ENCODE measurements at places on chromosomes 1 and 21.

DNA sequence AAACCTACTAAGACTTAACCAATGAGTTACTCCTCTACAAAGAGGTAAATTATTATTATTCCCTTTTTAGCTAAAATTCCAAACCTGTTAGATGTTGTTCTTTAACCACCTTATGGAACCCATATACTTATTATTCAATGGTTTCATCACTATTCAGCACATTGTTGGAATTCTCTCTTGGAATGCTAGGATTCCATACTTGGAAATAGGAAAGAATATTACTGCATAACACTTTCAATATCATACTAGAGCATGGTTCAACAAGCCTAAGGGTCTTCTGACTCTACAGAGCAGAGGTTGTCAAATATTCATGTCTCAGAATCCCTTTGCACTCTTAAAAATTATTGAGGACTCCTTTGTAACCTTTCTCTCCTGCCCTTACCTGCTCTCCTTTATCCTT lies 69.4 kb downstream of the DEGS1 start:
- no peak for DNase-seq

DNA sequence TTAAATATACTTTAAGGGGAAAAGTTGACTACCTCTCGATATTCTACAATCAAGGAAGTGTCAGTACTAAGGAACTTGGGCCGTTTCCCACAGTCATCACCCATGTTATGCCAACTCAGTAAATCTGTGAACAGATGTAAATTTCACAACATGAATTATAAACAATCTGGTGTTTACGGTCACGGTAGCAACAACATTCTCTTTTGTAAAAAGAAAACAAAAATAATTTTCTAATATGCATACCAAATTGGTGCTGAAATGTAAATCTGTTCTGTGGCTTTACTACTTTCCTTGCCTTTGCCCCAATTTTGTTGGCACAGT lies 1.2 kb downstream of the SH3GLB1 start:
- no peak for DNase-seq

- no peak for DNase-seq
Measured at GRCh38 chr1:36401602-36402503, 4.1 kb upstream of the LSM10 start.

- no peak for DNase-seq
Measured at GRCh38 chr1:167210966-167211674, 9.6 kb upstream of the POU2F1 start.

DNA sequence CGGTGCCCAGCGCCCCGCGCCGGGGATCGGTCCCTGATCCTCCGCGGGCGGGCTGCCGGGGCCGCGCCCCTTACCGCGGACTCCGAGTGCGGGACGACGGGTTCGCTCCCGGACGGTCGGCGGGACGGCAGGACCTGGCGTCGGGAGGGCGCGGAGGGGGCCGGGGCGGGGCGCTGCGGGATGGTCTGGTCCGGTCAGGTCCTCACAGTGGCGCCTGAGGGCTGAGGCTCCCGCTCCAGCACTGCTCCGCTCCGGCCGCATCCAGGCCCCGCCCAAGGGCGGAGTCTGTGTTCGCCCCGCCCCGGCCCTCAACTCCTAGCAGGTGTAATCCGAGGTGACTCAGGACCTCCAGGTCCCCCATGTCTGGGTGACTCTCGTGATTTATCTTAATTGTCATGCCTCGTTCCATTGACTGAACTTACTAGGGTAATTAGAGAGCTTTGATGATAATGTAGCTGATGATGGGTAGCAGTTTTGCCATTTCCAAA lies at the start of gene RAB3B:
RAB3B (minus strand) TSS at position 223 of the 488 bp plus-strand sequence. CDS start 13,583 bp downstream, outside the sequence.
- peak; percentile 60 for DNase-seq

GRCh38 chr1:109792056-109792831 lies 28.5 kb upstream of the EPS8L3 start:
- DNase-seq, result no peak

DNA sequence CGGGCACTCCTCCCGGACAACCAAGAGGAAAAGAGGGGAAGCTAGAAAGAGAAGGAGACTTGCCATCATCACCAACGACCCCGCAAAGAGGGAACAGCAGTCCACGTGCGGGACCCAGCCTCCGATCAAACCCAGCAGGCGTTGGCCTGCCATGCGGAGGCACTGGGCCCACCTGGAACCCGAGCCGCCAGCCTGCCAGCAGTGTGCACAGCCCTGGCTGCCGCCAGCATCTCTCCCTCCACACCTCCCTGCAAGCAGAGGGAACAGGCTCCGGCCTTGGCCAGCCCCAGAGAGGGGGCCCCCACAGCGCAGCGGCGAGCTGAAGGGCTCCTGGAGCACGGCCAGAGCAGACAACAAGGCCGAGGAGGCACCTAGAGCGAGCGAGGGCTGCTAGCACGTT lies 1244.7 kb upstream of the B3GALT2 start:
- DNase-seq, result no peak

DNA sequence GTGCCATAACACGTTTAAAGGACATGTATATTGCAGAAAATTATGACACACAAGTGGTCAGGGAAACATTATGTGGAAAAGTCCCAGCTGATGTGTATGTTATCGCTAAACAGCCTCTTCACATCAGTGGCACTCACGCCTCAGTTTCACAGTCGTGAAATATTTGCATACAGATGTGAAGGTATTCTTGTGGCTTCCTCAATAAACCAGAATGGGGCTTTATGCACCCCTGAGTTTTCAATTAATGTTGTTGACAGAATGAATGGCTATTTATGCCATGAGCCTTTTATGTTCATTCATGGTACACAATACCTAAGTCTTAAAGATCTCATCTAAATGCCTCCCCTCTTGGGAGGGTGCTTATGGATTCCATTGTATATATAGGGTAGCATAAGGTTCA lies 202.1 kb upstream of the ADGRL2 start:
- no peak for DNase-seq

DNA sequence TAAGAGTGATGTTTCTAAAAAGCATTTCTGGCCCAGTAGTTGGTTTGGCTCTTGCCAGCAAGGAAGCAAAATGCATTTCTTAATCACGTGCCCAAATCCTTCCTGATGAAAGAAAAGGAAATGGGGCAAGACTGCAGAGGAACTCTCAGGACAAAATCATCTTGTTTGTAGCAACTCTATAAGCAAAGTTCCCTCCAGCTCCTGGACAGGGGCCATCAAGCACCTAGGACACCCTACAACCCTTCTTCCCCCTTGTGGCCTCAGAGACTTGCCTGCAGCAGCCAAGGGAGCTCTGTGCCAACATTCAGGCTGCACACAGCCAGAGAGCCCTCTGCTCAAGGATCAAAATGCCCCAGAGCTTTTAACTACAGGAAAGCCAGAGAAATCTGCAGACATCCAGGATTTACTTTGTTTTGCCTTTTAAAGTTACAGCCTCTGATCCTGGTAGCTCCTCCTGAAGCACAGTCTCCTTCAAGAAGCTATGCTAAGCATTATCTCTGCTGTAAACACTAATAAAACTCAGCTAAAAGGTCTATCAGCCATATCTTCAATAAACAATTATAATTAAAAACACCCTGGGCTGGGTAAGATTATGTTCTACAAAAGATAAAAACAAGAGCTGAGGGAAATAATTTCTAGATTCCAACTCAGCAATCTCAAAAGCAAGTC lies 105.0 kb downstream of the KIAA0319L start:
- no peak for DNase-seq

GRCh38 chr1:153527023-153527682 lies 8.6 kb downstream of the S100A6 start:
- DNase-seq, result no peak

DNA sequence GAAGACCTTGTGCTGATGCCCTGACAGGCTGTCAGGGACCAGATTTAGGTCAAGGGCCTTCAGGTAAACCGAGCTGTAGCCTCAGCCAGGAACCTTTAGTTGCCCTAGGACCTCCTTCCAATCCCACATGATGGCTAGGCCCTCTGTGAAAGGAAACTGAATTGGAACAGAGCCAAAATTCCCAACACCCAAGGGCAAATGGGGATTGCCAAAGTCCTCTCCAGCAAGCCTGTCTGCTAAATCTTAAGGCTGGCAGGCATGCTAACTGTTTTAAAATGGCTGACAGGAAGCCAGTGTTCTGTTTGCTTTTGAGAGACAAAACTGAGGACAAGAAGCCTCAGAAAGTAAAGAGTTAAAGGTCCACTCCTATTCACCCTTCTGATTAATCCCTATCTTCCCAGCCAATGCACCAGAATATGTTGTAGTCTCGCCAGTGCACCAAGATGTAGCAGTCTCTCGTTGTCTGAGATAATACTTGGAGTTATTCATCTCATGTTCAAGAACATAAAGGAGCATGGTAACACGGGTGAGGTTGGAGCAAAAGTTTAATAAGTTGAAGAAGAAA lies 35.1 kb downstream of the MSTO1 start:
- DNase-seq, result no peak

DNA sequence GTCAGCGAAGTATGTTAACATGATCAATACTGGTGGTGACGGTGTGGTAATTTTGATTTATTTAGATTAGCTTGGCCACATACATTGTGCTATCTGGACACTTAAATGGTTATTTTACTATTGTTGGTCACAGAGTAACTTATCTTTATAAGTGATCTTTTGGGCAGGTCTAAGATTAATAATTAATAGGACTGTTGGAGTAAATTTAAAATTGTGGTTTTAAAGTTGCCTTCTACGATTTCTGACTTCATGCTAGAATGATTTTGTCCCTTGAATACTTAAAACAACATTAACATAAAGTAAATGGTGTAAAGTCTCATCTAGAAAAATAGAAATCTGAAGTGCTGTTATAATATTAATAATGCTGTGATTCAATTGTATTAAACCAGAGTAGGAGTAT lies 14.7 kb downstream of the SRRM1 start:
- no peak for DNase-seq

DNA sequence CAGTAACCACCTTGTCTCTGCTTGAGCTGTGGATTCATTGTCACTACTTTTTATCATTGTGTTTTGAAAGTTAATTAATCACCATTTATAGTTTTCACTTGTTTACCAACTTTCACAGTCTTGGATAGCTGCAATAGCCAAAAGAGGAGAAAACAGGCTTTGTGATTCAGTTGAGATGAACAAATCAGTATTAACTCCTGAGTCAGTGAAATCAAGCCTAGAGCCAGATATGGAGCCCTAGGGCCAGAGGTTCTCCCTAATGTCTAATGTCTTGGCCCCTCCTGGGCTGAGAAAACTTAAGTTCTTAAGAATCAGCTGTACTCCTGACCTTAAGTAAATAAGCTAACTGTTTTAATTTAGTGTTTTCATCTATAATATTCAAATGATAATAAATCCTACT lies 228.8 kb downstream of the DNM3 start:
- no peak for DNase-seq

GRCh38 chr1:11957897-11958296 lies 22.3 kb upstream of the MFN2 start:
- DNase-seq, result no peak

- no peak for DNase-seq
Measured at GRCh38 chr1:164824542-164824941, 265.6 kb downstream of the PBX1 start.

DNA sequence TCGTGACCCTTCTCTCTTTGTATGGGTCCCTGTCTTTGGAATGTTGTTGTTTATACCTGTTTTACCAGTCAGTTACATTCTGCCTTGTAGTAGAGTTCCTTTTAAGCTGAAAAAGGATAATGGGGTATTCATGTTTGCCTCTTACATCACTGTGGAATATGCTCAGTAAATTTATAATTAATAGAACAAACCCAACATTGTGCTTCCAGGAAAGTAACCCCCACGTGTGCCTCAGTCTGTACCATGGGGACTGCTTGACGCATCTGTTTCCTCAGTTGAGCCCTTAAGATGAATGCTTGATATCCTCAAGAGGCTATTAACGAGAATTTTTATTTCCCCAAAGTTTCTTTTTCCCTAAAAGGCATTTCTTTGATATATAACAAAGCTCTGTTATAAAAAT lies 73.4 kb downstream of the ST6GALNAC3 start:
- DNase-seq, result no peak

DNA sequence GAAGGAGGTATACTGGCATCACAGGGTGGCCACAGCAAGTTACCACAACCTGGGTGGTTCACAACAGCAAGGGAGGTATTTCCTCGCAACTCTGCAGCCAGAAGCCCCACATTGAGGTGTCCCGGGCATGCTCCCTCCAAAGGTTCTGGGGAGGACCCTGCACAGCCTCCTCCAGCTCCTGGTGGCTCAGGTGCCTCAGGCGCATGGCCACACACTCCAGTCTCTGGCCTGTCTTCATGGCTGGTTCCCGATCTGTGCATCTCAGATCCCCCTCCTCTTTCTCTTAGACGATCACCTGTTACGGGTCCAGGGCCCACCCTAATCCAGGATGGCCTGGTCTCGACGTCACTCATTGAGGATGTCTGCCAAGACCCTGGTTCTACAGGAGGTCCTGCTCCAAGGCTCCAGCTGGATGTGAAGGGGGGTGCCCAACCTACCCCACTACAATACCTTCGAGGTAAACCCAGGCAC lies 6.7 kb upstream of the ARF1 start:
- no peak for DNase-seq

- DNase-seq, result no peak
Measured at GRCh38 chr1:84721152-84721551, 30.9 kb upstream of the SSX2IP start.

DNA sequence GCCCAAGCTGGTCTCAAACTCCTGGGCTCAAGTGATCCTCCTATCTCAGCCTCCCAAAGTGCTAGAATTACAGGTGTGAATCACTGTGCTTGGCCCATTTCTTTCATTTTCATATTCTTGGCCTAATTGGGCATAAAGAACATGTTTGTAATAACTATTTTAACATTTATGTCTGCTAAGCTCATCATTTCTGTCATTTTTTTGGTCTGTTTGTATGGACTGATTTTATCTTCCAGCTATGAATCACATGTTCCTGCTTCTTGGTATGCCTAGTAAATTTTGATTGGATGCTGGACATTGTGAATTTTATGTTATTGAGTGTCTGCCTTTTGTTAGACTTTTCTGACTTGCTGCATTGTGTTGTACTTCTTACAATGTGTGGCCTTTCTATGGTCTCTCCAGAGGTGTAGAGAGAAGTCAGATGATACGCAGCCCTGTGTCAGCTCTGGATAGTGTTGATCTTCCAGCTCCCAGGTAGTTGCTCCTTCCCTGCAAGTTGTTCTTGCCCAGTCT lies 39.0 kb upstream of the PPM1J start:
- DNase-seq, result no peak

- no peak for DNase-seq
Measured at GRCh38 chr1:40081871-40082270, 15.2 kb downstream of the PPT1 start.

GRCh38 chr21:42526379-42526727 lies 12.7 kb downstream of the SLC37A1 start:
- no peak for DNase-seq

DNA sequence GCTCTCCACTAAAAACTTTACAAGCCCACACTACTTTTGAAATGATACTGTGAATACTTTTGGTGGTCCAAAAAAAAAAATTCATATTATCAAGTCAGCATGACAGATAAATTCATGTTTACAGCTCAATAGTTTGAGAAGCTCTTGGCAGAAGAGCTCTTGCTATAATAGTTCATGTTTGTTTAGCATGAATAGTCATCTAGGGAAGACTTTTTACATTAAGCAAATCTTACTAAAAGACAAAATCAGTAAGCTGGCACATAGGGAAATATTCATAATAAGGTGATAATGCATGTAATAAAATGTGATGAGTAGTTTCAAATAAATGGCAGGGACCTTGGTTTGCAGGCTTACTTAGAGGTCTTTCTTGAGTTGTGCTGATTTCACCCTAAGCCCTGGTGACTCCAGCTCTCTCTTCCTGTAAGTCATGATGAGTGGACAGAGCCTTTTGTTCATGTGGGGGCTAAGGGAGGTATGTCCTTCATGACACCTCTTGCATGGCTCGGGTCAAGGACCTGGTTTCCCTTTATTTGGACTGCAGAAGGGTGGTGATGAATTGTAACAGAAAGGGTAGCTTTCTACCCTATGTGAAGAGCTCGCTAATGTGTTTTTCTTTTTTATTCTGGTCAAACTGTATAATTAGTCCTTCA lies 166.7 kb downstream of the GABPA start:
- no peak for DNase-seq
